ENCODE measurements at places on chromosomes 3 and 15.

DNA sequence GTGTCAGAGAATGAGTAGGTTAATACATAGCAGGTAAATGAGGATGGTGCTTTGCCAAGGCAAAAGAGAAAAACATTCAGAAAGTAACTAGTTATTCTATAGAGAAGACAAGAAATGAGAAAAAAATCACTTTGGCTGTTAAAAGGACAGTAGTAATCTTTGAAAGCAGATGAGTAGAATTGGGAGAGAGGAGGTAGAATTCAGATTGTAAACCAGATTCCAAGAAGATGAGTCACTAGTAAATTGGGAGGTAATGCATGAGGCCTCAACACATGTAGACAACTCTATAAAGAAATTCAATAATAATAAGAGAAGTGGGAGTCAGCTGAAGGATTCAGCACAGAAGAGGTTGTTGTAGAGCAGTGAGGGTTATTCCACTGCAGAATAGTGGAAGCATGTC, 81.4 kb downstream of the MBNL1 start:
- peak overlapping the region; percentile 8 for H3K27ac ChIP-seq
- peaks cover 81% of the 10 kb centered on the region for H3K4me1 ChIP-seq
- ATAC-seq, result no peak
- no peaks in the 10 kb centered on the region for H3K27me3 ChIP-seq

GRCh38 chr15:65981837-65982626, 112.7 kb downstream of the RAB11A start:
- peaks cover 21% of the 10 kb centered on the region for H3K4me1 ChIP-seq
- H3K27me3 ChIP-seq, result peaks cover 81% of the 10 kb centered on the region
- no peak overlapping the region for H3K4me3 ChIP-seq
- no peak overlapping the region for H3K27ac ChIP-seq

DNA sequence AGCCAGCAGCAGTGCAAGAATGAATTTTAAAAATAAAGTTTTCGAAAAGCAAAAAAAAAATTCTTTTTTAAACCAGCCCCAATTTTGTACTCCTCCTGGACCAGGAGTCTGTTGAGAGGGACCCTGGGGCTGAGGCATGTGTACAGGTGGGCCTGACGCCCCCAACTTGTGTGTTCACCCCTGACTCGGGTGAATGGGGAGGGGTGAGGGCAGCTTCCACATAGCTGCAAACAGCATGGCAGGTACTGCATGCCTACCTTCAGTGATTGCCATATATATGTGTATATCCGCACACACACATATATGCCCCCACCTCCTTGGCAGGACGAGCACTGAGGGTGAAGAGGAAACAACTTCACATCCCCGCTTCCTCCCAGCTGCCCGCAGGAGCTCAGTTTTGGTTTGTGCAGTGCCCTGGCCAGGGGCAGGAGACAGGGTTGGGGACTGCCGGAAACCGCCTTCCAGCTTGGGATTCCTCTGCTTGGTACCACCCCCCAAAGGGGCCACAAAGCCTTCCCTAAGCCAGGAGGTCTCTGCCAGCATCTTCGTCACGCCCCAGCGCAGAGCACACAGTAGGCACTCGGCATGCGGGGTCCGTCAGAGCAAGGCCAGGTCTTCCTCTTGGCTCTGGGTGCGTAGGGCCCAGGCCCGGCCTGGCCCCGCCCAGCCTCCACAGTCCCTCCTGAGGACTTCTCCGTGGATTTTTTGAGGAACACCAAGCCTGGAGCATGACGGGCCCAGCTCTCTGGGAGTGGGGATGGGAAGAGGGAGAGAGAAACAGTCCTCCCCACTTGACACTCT, 61.8 kb upstream of the RPL32 start:
- no peaks in the 10 kb centered on the region for H3K27me3 ChIP-seq
- peaks cover 98% of the 10 kb centered on the region for H3K36me3 ChIP-seq
- H3K4me3 ChIP-seq, result no peak overlapping the region
- H3K4me1 ChIP-seq, result no peaks in the 10 kb centered on the region
- H3K27ac ChIP-seq, result no peak overlapping the region

DNA sequence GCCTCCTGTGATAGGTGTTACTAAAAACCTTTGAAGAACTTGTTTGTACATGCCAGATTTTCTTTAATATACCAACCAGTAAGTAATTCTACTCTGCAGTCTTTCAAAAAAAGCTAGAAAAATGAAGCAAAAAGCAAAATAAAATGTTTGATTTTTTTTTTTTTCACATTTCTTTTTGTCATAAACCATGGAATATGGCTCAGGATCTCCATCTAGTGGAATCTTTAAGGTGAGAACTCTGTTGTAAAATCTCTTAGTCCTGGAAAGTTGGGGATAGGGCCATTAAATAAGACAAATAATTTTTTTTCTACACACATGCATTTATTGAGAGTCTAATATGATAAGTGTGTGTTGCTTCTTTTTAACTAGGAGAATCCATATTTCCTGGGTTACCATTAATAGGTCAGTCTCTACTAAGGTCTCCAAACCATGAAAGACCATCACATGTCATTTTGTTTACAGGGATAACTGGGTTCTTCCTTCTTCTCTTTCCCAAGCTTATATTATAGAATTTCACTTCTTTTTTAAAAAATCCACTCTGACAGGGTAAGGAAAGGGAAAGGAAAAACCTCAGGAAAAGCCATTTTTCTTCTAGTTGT, 84.6 kb downstream of the SLC9A9 start:
- no peaks in the 10 kb centered on the region for H3K27me3 ChIP-seq
- H3K4me1 ChIP-seq, result no peaks in the 10 kb centered on the region
- ATAC-seq, result no peak
- H3K27ac ChIP-seq, result no peak overlapping the region
- H3K4me3 ChIP-seq, result no peak overlapping the region
